Pancreas (tissue), 10 donors: ENCODE measurements at places on chromosomes 12 and 14.

- DNase-seq, result no peak
Observed at GRCh38 chr14:98728836-98729235, 543.2 kb downstream of the BCL11B start.

- no peak for DNase-seq
Observed at GRCh38 chr14:73223049-73223448, 14.3 kb upstream of the PAPLN start.

GRCh38 chr12:132290203-132290540 is 39.2 kb downstream of the GALNT9 start:
- no peak for DNase-seq

- DNase-seq, result no peak
Observed at GRCh38 chr12:12230275-12230674, 36.6 kb downstream of the LRP6 start.

DNA sequence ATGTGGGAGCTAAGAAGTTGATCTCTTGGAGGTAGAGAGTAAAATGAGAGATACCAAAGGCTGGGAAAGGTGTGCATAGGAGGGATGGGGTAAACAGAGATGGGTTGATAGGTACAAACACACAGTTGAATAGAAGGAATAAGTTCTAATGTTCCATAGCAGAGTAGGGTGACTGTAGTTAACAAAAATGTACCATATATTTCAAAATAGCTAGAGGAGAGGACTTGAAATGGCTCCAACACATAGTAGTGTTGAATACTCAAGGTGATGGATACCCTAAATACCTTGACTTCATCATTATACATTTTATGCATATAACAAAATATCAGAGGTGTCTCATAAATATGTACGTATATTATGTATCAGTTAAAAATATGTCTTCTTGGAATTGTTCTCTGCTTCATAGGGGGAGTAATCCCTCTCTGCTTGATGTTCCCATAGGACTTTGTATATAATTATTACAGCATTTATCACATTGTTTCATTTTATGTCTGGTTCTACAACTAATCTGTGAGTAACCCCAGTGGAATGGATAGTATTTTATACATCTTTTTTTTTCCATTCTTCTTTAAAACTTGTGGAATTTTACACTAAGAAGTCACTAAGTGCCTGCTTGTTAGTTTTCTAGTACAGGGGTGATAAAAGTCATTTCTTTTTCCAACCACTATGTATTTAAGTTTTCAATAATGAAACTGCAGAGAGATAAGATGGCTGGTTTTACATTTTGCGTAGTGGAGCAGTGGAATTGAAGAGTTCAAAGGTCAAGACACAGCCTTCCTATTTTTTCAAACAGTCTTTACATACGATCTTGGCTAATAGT is 1940.0 kb upstream of the SEL1L start:
- DNase-seq, result no peak

GRCh38 chr14:32382704-32383103 is 53.6 kb downstream of the AKAP6 start:
- DNase-seq, result no peak

- no peak for DNase-seq
Observed at GRCh38 chr12:103829092-103829491, 11.9 kb downstream of the NT5DC3 start.

DNA sequence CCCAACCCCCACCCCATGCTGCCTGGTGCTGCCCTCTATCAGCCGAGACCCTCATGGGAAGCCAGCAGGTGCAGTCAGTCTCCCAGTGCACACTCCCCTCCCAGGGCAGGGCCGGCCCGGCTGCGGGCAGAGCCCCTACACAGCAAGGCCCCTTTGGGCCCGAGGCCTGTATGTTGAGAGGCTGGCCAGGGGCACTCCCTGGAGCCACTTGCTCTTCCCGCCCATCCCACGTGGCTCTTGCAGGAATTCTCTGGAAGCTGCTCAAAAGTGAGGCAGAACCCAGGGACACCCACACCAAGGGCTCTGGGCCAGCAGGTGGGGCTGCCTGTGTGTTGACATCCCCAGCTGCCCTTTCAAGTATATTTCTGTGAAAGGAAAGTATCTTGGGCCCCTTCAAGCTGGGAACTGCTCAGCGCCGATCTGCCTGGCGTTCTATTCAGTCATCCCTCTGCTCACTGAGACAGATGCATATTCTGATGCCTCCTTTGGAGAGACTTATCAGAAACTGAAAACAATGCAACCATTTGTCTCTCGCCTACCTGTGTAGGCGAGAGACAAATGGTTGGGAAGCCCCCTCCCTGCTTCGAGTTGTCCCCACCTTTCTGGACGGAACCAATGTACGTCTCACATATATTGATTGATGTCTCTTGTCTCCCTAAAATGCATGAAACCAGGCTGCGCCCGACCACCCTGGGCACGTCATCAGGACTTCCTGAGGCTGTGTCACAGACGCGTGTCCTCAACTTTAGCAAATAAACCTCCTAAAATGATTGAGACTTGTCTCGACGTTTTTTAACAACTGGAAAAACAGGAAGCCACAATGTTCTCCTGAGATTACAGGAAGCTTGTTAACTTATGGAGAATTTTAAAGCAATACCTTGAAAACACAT is 6.0 kb downstream of the GPR132 start:
- DNase-seq, result no peak

DNA sequence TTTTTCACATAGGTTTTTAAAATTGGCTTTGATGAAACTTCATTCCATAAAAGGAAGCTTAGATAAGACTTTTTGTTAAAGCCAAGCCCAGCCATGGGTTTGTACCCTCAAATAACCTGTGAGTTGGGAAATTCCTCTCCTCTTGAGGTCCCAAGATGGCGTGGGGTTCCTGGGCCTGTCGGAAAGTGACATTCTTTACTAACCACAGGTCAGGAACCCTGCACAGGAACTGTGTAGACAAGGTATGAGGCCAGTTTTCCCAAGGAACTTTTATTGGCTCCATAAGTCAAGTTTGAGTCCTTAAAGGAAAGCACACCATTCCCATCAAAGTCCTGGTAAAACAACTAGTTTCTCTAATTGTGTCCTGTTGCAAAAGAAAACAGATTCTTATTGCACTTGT is 65.0 kb upstream of the AMN start:
- DNase-seq, result no peak

DNA sequence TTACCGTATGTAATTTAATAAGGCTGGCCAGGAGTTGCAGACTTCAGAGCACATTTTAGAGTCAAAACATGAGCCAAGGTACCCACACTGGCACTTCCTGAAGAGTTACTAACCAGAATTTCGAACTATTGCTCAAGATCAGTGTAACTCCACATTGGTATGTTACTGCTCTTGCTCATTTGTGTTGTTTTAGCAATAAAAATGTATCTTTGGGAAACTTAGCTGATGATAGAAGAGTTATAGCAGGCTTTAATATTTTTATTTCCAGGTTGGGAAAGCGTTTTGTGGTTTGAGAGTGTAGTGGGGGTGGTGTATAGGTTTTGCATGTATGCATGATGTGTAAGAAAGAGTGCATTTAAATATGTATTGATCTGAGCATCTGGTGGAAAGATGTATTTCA is 96.6 kb downstream of the SCN8A start:
- no peak for DNase-seq
